Testis (tissue), 5 donors: ENCODE measurements at places on chromosomes 3 and 15. TPM values are rescaled to one million over a fixed set of nuclear protein-coding genes. Genes with fewer than 3 reads are reported as not detected.

The PAK6 gene
- 245 TPM for total RNA-seq

The STX19 gene
- total RNA-seq, result not detected

The ATP13A5 gene
- 0.25 TPM for total RNA-seq

DNA sequence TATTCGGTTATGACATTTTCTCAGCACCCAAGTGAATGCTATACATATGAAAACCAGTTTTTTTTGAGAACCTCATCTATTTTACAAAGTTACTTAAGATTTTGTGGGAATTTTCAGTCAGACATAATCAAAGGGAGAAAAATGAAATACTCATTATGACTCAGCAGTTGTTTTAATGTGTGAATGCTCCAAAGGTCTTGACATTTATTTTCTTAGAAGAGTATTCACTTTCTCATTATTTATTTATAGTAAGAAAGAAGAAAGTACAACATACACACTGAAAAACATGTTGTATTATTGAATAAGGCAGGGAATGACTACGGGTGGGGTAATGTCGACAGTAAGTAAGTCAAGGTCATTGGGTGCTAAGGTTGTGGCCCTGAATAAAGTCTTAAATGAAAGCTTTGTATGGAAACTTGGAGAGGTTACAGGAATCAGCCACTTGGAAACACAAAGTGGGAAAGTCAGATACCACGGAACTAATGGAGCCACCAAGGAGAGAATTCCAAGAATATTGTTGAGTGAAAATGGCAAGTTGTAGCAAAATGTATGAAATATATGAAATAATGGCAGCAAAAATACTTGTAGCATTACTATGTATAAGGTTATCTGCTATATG, 844.5 kb downstream of the TBL1XR1 start:
- H3K27me3 ChIP-seq, result no peaks in the 10 kb centered on the region
- no peak overlapping the region for H3K4me3 ChIP-seq
- H3K4me1 ChIP-seq, result no peaks in the 10 kb centered on the region

GRCh38 chr15:61301701-61302100, 72.6 kb upstream of the RORA start:
- H3K27ac ChIP-seq, result no peak overlapping the region
- H3K4me1 ChIP-seq, result no peaks in the 10 kb centered on the region
- no peak overlapping the region for H3K4me3 ChIP-seq
- no peak for DNase-seq
- no peaks in the 10 kb centered on the region for H3K36me3 ChIP-seq

GRCh38 chr15:61916104-61916503, 144.1 kb downstream of the VPS13C start:
- H3K27ac ChIP-seq, result no peak overlapping the region
- DNase-seq, result no peak
- H3K27me3 ChIP-seq, result no peaks in the 10 kb centered on the region
- H3K4me1 ChIP-seq, result no peaks in the 10 kb centered on the region

DNA sequence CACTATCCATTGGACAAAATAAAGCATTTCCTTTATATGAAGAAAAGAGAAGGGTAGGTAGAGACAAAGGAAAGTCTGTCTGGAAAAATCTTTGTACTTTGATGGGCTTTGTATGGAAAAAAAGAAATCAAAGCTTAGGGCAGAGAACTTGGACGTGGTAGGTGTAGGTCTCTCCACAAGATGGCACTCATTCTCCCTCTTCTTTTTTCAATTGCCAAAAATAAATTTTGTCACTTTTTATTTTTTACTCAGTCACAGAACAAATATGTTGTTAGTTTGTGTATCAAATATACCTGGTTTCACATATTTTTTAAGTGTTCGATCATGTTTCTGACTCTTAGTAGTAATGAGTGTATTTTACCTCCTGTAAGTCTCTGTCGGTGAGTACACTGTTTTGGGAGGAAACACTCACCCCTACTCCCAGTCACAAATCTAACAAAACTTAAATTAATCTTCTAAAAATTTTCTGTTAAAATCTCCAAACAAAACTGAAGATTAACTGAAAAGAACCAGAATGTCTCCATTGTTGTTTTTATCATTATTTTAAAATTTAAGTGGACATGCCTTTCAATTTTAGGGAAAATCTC, 415.8 kb upstream of the GOLIM4 start:
- no peak overlapping the region for H3K4me3 ChIP-seq
- H3K4me1 ChIP-seq, result no peaks in the 10 kb centered on the region
- H3K36me3 ChIP-seq, result no peaks in the 10 kb centered on the region
- no peaks in the 10 kb centered on the region for H3K27me3 ChIP-seq
- no peak overlapping the region for H3K27ac ChIP-seq

DNA sequence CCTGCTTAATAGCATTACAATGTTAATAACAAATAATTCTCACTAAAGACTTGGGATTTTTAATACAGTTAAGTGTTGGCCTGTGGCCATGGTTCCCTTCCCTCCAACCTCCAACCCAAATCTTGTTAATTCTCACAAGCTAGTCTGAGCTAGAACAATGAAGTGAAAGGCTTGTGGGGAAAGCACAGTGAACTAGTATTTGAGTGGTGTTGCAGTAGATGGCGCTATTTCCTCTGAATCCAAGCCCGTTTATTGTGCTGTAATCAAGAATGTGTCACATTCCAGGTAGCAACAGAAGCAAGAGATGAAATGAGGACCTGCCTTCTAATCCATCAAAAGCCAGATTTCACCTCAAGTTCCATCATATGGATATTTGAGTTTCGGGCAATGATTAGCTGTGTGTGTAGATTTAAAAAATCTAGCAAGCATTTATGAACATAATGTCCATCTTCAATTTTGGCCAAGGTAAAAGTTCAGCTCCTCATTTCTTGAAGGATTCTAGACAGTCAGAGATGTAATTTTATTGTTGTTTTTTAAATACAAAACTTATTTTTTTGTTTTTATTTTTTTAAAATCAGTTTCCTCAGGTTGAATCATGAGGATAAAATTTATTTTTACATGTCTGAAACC, 160.7 kb downstream of the SQOR start:
- peak; percentile 43 for DNase-seq
- no peak overlapping the region for H3K27ac ChIP-seq
- H3K27me3 ChIP-seq, result no peaks in the 10 kb centered on the region
- no peaks in the 10 kb centered on the region for H3K36me3 ChIP-seq

GRCh38 chr3:15289661-15290060, 42.7 kb downstream of the SH3BP5 start:
- H3K27ac ChIP-seq, result no peak overlapping the region
- no peaks in the 10 kb centered on the region for H3K36me3 ChIP-seq
- no peak overlapping the region for H3K4me3 ChIP-seq
- no peaks in the 10 kb centered on the region for H3K27me3 ChIP-seq
- peaks cover 60% of the 10 kb centered on the region for H3K4me1 ChIP-seq

DNA sequence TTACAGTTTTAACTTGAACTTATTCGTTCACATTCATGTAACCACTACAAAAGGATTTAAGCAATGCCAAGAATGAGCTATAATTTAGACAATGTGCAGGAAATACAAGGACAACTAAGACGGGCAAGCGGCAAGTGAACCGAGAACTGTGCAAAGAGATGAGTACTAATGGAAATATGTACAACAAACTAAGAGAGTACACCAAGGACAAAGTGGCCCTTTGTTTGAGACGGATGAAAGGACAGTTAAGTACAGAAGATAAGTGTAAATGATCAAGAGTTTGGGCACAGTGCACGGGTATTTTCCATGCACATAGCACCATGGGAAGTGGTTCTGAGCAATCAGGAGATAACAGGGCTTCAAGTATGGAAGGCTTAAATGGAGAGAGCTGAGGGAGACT, 281.7 kb downstream of the ROBO2 start:
- DNase-seq, result no peak
- H3K4me3 ChIP-seq, result no peak overlapping the region

- no peaks in the 10 kb centered on the region for H3K36me3 ChIP-seq
- H3K4me1 ChIP-seq, result peaks cover 3% of the 10 kb centered on the region
- no peak for DNase-seq
- H3K4me3 ChIP-seq, result peak overlapping the region; percentile 18
Measured at GRCh38 chr3:157120071-157120892, 39.7 kb downstream of the CCNL1 start.

GRCh38 chr3:134511500-134511899, 25.6 kb downstream of the CEP63 start:
- H3K4me3 ChIP-seq, result no peak overlapping the region
- no peaks in the 10 kb centered on the region for H3K27me3 ChIP-seq
- H3K27ac ChIP-seq, result no peak overlapping the region
- no peak for DNase-seq
